ENCODE measurements at places on chromosomes 3 and 15. TPM values are rescaled to one million over a fixed set of nuclear protein-coding genes. Genes with fewer than 3 reads are reported as not detected.

DNA sequence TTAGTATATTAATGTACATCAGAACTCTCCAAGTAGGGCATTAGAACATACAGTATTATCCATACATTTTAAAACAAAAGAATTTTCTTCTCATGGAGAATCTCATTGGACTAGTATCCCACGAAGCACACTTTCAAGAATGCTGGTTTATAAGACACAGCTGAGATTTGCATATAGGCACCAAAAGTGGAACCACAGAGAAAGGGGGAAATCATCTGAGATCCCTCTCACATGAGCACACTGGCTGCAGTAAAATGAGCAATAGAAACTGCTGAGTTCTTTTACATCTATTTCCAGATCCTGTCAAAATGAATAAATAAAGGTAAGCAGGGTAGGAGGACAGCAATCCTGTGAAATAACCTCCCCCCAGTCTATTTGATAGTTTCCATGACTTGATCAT lies 665.3 kb downstream of the FHIT start:
- H3K4me3 ChIP-seq = no peak overlapping the region
- no peaks in the 10 kb centered on the region for H3K4me1 ChIP-seq
- no peak for DNase-seq
- H3K27me3 ChIP-seq = no peaks in the 10 kb centered on the region
- no peak overlapping the region for H3K27ac ChIP-seq
- H3K36me3 ChIP-seq = no peaks in the 10 kb centered on the region

DNA sequence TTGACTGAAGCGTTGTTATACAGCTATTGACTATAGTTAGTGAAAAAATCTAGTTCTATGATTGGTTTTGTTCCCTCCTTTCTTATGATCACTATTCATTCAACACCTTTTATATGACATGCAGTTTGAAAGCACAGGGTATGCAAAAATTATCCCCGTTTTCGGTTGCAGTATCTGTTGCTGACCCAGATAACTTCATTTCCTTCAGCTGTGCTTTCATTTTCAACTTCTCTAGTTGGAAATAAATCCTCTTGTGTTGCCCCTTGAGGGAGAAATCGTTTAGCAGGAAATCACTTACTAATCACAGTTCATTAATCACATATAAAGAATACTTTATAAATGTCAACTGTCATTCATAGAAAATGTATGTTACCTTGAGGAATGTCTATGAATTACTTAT lies 55.1 kb downstream of the MBNL1 start:
- no peak for DNase-seq
- no peak overlapping the region for H3K27ac ChIP-seq
- H3K4me1 ChIP-seq = no peaks in the 10 kb centered on the region
- H3K36me3 ChIP-seq = no peaks in the 10 kb centered on the region

- H3K27ac ChIP-seq = no peak overlapping the region
- DNase-seq = no peak
- H3K4me1 ChIP-seq = no peaks in the 10 kb centered on the region
- H3K36me3 ChIP-seq = no peaks in the 10 kb centered on the region
- no peak overlapping the region for H3K4me3 ChIP-seq
These were observed 640.7 kb downstream of the FHIT start for GRCh38 chr3:60610441-60611112.

DNA sequence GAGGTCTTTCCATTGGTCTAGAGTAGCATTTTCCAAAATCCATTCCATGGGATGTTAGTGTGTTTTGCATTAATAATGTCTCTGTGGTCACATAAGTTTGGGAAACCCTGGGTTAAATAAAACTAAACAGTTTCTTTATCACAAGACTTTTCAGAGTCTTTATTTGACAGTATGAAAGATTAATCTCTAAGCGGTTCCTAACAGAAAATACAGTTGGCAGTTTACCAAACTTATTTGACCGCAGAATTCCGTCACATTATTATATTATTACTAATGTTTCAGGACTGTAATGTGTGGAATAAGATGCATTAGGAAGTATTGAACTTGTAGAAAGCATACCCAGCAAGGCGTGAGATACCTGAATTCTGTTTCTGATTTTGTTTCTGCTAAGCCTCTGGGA lies 71.5 kb upstream of the ADAMTSL3 start:
- no peak overlapping the region for H3K27ac ChIP-seq
- H3K36me3 ChIP-seq = no peaks in the 10 kb centered on the region

SLC6A1 gene
- 0.80 TPM for total RNA-seq

PSTPIP1 gene
- 0.29 TPM for total RNA-seq
